ENCODE measurements at places on chromosomes 6 and 20.

GRCh38 chr6:128256095-128256494 is 264.3 kb downstream of the PTPRK start:
- DNase-seq: no peak

DNA sequence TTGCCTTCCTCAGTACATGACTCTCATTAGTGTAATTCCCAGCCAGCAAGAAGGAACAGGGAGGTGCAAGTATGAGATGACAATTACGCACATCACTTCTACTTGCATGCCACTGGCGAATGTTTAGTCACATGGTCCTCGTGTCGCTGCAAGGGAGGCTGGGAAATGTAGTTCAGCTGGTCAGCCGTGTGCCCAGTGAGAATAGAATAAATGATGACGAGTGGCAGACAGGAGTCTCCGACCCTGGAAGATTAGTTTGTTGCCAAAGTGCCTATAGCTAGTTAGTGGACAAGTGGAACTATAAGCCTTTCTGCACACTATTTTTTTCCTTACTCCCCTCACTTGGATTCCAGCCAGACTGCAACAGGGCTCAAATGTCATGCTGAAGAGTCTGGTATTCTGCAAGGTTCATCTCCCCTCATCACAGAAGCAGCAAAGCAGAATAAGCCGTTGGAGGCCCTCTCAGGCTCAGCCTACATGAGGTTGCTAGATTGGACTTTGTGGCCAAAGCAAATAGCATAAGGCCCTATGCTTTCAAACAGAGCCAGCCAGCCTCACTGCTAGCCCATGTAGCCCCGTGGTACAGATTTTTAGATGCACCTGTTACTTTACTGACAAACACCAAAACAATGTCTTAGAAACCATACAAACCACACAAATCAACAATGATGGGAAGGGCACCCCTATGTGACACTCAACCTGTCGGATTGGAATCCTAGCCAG is 9.7 kb downstream of the LINC00237 start:
- no peak for DNase-seq

- no peak for DNase-seq
These were observed 116.6 kb downstream of the JARID2 start for GRCh38 chr6:15362274-15363160.

- DNase-seq: peak; percentile 53
These were observed 63.6 kb downstream of the GTF2H5 start for GRCh38 chr6:158231551-158232315.

GRCh38 chr6:6699741-6700367 is 111.3 kb downstream of the LY86 start:
- DNase-seq: no peak

DNA sequence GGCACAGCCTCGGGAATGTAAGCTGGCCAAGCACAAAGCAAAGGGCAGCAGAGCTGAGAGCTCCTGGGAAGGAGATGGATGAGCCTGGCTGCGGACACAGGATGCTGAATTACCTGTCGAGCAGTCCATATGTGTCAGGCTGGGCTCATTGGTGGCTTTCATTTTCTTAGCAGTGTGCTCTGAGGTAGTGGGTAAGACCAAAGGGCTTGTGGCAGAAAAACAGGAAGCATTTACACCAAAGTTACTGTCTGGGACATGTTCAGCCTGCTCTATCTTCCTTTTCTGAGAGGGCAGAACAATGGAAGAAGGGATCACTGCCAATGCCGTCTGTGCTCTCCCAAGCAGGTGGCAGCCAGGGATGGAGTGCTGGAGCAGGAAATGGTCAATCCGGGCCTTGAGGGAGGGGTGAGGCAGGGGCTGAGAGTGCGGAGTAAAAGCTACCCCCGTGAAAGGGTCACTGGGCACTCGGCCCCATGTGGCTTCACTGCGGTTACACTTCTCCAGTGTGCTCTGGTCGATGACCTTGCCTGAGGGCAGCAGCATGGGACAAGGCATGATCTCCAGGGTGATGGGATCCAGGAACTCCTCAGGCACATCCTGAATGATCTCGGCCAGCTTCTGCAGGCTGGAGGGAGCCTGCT is 36.9 kb upstream of the AVP start:
- DNase-seq: no peak

- DNase-seq: no peak
These were observed 26.6 kb upstream of the ELMO2 start for GRCh38 chr20:46433051-46433450.

- DNase-seq: no peak
These were observed 142.3 kb downstream of the UNC5CL start for GRCh38 chr6:40896696-40897095.

- DNase-seq: no peak
These were observed 85.1 kb downstream of the PDE7B start for GRCh38 chr6:135936606-135937005.

DNA sequence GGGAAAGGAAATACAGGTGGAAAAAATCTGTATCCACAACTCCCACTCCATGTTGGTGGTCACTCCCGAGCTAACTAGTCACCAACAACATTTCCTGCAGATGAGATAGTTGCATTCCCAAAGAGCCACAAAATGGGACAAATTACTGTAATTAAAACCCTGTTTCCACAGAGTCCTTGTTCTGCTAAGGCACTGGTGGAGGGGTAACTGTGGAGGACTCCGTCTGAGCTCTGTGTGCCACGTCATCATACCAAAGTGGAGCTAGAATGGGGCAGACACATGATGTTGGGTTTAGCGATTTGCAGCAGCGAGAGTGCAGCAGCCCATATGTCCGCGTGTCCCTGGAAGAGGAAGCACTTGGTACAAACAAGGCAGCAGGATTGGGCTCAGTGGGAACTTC is 172.5 kb upstream of the KCNK16 start:
- DNase-seq: no peak

GRCh38 chr6:125918230-125918629 is 38.3 kb upstream of the HINT3 start:
- DNase-seq: no peak

- no peak for DNase-seq
These were observed 63.7 kb upstream of the COL21A1 start for GRCh38 chr6:56311061-56311460.

DNA sequence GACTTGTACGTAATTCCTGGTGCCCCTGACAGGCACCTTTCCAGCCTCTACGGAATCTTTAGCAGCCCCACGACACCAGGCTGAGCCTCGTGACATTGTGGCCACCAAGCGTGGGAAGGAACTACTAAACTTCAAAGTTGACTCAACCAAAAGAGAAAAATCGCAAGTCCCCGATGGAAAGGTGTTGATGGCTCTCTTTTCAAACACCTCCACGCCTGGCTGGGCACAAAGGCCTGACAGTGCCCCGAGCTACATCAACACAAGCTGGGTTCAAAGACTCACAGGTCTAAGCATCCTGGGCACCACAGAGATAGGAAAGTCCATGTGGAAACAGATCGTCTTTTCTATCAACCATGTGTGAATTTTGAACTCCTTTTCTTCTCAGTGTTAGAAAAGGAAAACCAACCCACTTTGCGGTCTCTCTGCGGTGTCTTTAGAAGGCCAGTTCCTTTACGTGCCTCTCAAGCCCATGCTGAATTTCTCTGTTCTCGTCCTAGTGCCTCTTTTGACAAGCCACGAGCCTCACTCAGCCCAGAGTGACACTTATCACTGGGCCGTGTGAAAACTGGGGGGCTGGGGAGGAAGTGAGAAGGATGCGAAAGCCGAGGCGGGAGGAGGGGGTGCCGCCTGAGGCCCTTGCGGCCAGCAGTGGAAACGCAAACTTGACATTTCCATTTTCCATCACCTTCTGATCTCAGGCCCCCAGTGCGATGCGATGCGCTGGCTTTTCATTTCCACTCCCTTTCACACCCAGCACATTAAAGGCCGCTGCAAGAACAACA is 59.4 kb downstream of the GFOD1 start:
- DNase-seq: peak; percentile 33

GRCh38 chr6:116287689-116288282 is 8.1 kb upstream of the TSPYL1 start:
- DNase-seq: no peak

GRCh38 chr6:39190545-39191235 is 38.6 kb downstream of the KCNK5 start:
- no peak for DNase-seq

Data from central memory CD8-positive, alpha-beta T cell (primary cell).